ENCODE measurements at places on chromosomes 6 and 20.

DNA sequence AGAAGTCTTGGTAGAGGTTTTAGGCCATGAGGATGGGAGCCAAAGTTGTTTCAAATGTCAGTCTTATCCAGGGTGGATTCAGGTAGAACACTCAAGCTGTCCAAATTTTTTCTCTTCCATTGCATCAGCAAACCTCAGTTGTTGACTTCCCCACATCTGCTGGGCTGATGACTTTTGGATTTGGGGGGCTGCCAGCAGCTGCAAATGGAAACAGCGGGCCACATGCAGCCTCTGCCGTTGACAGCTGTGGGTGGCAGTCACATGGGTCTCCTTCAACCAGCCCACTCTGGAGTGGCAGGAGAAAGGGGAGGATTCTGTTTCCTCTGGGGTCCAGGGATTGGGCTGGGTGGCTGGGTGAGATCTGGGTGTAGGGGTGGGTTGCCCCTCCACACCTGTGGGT is 5.8 kb upstream of the MLN start:
- DNase-seq: no peak

DNA sequence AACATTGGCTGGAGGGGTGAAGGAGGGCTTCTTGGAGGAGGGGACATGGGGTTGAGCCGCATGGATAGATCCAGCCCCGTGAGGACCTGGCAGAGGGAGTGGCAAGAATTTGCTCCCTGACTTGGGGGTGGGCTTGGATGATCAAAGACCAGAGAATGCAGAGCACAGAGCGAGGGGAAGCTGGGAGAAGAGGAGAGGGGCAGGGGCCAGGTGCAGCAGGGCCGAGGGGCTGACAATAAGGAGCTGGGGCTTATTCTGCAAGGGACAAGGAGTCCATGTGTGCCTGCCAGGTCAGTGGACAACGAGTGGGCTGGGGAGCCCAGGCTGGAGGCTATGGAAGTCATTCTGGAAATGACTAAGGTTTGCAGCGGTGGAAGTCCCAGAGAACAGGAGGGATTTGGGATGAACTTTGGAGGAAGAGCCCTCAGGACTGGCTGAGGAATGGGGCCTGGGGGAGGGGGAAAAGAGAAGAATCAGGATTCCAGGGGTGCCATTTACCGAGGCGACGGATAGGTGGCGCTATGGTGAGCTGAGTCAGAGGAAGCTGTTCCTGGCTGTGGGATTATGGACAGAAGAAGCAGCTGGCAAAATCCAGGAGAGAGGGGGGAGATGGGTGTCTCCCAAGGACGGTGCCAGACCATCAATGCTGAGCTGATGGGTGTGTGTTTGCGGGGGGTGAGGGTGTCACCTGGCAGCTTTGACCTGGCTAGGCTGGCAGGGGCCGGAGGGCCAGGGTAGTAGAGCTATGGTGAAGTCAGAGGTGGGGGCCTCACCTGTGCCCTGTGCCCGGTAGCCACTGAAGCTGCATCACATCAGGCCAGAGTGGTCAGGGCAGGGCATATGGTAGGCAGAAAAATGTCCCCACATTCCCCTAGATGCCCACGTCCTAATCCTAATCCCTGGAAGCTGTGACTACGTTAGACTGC is 7.8 kb downstream of the KCNG1 start:
- peak; percentile 52 for DNase-seq

DNA sequence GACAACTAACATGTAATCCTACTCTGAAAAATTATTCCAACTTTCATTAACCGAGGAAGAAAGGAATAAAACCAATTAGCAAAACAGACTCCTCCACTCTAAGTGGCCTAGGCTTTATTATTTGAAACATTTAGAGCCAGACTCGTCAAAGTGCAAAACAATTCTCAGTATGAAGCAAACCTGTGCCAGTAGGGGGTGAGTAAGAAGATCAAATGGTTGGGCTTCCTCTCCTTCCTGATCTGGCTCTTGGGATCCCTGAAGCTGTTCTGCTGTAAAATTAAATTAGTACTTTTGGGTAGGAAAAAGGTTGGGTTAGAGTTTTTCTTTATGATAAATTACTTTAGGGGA is 177.6 kb upstream of the MAN1A1 start:
- no peak for DNase-seq

- DNase-seq: no peak
These were observed 33.5 kb downstream of the DLL1 start for GRCh38 chr6:170257376-170257775.

DNA sequence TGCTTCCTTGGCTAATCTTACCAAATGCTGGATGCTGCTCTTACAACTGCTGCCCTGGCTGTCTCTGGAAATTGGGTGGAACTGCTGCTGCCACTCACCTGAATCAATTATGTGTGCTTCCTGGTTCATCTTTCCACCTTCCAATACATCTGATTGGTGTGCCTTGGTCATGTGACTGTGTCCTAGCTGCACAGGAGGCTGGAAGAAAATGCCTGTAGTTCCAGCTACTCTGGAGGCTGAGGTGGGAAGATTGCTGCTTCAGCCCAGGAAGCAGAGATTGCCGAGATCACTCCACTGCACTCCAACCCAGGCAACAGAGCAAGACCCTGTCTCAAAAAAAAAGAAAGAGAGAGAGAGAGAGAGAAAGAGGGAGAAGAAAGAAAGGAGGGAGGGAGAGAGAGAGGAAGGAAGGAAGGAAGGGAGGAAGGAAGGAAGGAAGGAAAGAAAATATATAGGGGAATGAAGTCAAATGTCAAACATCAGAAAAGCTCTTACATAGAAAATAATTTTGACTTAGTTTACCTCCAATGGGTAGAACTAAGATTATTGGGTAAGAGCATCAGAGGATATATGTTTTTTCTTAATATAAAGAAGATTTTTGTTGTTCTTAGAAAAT is 14.1 kb upstream of the PPARD start:
- DNase-seq: no peak

DNA sequence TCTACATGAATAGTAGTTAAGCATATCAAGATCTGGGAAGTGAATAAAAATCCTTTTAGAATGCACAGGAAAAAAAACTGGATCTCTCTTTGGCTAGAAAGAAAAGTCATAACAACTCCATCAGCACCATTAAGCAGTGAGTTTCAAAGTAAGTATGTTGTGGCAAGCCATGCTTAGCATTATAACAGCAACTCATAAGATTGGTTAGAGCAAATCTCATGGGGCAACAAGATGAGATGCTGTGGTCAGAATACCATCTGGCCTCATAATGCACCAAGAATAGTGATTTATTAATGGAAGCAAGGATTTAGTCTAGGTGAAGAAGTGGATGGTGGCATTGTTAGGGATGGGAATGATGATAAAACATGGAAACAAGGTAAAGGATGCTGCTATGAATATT is 159.4 kb downstream of the PHF3 start:
- no peak for DNase-seq

DNA sequence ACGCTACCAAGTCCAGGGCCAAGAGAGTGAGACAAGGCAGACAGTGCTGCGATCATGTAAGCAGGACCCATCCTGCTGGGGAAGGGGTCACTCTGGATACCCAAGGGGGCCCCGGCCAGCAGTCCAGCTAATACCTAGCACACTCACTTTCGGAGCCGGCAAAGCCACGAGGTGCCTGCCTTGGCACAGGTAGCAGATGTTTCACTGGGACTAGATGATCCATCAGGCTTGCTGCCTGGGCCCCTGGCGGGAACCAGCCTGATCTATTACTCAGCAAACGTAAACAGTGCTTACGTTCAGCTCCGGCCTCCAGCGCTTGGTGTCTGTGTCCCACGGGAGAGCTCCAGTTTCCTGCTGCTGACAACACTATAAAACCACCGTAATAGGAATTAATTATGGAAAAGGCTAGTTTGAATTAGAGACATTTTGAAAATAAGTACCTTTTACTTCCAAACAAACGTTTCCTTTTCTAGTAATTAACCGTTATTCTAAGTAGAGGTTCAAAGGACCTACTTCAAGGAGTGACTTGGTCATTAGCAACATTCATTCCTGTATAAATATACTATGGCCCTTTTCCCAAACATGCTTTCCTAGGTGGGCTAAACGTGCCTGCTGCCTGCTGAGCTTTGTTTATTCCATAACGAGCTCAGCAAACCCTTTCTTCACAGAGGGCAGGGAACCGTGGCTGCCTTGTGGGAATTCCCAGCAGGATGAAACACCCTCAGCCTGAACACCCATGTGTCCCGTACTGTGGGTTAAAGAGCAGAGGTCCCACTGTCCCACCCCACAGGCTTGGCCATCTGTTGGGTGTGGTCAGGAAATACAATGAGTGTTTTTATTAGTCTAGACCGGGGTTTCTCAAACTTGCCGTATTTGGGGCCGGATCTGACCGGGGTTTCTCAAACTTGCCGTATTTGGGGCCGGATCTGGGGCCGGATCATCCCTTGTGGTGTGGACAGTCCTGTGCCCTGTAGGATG is 18.4 kb downstream of the SLC22A23 start:
- no peak for DNase-seq

GRCh38 chr20:8127553-8128255 is 4.4 kb upstream of the PLCB1 start:
- DNase-seq: no peak

DNA sequence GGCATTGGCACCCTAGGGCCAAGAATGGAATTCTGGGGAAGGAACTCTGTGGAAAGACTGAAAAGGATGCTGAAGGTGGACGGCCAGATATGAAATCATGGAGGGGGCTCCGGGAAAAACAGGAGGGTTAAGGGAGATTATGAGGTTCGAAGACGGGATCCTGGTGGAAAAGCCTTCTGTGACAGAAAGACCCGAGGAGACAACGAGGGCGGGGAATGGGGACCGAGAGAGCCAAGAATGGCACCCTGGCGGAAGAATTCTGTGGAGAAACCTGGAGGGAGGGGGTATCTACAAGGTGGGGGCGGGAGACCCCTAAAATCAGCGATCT is 426 bp downstream of the TRMT6 start:
- DNase-seq: no peak

- DNase-seq: no peak
These were observed 31.4 kb downstream of the MAN1A1 start for GRCh38 chr6:119318176-119318575.

GRCh38 chr20:63659370-63659769 is 1.3 kb downstream of the RTEL1 start:
- DNase-seq: no peak

DNA sequence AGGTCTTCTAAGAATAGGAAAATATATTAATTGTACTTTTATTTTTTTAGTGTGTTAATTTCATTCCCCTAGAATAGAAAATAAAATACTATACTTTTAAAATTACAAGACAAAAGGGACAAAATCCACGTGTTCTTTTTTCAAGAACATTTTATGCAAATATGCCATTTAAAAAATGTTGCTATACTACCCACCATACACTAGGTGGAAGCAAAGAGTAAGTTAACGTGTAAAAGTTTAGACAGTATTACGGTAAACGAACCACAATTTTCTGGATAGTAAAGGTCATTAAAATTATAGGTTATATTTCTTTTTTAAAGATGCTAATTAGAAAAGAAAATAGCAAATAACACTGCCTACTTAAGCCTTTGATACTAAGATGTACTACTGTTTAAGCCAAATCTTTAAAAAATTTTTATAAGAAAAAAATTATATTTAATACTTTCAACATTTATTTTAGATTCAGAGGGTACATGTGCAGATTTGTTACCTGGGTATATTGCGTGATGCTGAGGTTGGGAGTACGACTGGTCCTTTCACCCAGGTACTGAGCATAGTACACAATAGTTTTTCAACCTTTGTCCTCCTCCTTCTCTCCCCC is 287.6 kb downstream of the PHF3 start:
- DNase-seq: no peak

GRCh38 chr6:53369876-53370515 is 21.2 kb upstream of the ELOVL5 start:
- no peak for DNase-seq

DNA sequence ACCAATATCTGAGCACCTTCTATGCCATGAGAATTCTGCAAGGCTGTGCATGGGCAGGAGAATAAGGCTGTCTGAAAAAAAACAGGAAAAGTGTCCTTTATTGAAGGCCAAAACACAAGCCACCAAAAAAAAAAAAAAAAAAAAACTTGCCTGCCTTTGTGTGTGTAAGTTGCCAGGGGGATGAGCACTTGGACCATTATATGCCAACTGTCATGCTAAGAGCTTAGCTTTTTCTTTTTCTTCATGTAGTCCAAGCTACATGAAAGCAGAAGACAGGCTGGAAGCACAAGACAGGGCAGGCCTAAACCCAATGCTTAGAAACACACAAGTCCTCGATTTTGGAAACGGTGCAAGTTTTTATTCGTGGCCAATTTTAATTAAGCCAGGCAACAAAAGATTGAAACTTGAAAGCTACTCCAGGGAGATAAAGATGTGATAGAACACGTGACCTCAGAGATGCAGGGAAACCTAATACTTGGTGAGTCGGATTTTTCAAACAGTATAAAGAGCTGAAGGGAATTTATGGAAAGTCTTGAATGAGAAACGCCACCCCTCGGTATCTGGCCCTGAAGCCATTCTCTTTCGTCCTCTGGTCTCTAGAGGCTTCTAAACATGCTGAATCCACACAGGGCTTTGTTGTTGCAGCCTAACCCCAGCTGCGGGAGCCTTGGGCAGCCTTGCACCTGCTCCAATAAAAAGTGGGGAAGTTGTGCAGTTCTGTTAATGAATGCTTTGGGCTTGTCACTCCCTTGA is 8.6 kb downstream of the BMP7 start:
- no peak for DNase-seq

- no peak for DNase-seq
These were observed 51.1 kb downstream of the GTF2H5 start for GRCh38 chr6:158219228-158219627.

GRCh38 chr6:115000736-115001135 is 657.9 kb upstream of the HS3ST5 start:
- no peak for DNase-seq

DNA sequence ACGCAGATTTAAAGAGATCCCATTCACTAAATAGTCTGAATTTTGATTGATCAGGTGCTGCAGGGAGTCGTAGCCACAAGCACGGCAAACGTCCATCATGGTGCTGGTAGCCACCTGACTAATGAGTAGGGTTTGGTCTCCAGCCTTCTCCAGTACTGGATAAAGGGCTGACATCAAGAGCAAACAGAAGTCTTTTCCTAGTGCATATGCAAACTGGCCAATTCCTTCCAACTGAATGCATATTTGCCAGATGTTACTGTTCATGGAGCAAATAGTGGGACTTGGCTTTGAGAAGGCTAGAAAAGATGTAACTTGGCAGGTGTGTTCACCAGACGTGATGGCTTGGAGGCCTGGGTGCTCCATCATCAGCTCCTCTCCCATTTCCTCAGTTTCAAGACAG is 21.6 kb downstream of the TTI1 start:
- DNase-seq: no peak

GRCh38 chr20:51811514-51812128 is 9.3 kb upstream of the SALL4 start:
- DNase-seq: no peak

- no peak for DNase-seq
These were observed 188.8 kb downstream of the FARS2 start for GRCh38 chr6:5450073-5450472.

DNA sequence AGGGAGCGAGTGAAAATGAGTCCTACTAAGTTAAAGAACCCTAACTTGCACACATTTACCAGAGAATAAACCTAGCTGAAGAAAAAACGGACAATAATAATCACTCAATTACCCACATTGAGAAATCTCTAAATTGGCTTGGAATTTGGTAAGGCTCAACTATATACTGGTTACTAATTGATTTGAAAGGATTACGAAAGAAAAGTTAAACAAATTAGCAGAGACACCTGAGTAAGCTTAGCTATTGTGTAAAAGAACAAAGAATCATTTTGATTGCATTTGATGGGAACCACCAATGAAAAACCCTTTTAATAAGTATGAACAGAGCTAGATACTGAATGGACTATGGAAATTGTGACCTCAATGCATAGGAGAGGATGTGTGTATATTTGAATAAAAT is 118.6 kb upstream of the ADGRF1 start:
- DNase-seq: no peak

GRCh38 chr6:167907837-167908681 is 81.3 kb downstream of the AFDN start:
- no peak for DNase-seq

- DNase-seq: no peak
These were observed 332.1 kb downstream of the DHX35 start for GRCh38 chr20:39294137-39294725.

Measured in amniotic stem cell (primary cell).